ENCODE measurements at places on chromosomes 1 and 21.

DNA sequence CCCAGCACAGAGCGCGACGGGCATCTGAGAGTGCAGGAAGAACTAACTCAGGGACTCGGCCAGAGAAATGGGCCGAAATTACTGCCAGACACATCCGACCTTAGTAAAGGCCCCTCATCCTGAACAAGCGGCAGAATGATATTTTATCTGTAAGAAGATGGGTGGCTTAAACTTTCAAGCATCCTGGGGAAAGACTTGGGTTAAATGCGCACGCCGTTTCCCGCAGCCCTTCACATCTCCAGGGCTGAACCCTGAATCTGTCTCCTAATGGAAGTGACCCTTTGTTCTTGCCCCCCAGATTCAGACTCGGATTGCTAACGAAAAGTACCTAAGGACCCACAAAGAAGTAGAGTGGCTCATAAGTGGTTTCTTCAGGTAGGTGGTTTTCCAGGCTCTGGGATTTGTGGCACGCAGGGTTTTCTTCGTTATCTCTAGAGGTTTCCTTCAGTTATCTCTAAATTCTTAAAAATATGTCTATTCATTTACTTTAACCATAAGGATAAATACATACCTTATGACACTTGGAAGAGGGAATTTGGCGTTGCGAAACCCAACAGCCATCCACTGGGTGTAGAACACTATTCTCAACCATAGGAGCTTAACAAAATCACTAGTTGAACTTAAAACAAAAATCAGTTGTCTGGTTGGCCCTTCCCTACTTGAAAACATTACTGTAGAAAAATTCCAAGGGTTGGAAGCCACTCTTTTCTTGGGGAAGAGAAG lies 627 bp downstream of the RIIAD1 start:
- DNase-seq: no peak

DNA sequence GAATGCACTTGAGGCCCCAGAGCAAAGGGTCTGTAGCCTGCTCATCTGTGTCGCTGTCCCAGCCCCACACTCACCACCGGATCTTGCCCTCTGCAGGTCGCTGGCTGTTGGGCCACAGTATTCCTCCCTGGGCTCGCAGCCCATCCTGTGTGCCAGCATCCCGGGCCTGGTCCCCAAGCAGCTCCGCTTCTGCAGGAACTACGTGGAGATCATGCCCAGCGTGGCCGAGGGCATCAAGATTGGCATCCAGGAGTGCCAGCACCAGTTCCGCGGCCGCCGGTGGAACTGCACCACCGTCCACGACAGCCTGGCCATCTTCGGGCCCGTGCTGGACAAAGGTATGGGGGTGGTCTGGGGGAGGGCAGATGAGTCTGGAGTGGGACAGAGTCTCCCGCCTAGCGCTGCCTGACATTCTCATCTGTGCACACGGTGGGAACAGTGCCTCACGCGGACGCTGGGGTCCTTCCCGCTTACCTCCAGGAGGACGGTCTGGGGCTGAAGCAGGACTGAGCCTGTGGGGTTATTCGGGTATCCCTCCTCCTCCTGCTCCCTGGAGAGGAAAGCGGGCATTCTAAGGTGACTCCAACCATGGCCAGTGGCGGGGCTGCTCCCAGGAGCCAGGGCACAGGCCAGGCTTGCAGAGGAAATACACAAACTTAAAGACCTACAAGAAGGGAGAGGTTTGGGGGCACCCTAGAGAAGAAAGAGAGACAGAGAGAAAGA lies 15.9 kb downstream of the WNT3A start:
- DNase-seq: no peak

DNA sequence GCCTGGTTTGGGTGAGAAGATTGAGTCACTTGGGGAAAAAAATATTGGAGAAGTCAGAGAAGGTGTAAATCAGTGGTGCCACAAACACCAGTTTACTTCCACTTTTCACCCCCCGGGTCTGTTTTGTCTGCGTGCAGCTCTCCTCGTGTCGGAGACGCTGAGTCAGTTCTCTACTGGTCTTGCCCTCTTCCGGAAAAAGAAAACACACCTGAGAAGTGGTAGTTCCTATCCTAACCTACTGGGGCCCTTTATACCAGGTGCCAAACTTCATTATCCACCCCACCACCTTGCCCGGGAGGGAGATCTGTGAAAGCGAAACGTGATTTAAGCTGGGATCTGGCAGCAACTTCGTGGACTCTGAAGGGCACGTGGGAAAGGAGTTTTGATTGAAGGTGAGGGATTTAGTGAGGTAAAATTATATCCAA lies 855 bp upstream of the IVNS1ABP start:
- peak; percentile 33 for DNase-seq

DNA sequence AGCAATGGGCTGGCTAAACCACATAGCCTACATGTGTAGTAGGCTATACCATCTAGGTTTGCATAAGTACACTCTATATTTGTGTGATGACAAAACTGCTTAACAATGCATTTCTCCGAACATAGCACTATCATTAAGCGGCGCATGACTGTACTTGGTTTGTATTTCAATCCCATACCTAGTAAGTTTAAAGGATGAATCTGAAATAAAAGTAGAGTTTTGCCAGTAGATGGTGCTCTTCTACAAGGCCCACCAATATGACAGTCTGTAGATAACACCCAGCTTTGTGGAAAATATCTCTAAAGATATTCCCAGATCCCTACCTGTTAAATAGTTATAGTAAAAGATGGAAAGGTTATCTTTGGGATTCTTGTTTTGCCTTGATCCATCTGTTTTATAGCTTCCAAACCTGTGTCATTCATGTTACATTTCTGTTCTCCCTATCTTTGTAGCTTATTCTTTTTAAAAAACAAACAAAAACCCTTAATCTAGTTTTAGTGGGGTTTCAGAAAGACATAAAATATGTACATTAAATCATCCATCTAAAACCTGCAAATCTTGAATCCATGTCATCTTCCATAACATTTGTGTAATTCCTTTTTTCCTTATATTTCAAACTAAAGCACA lies 33.9 kb upstream of the ASPM start:
- DNase-seq: peak; percentile 65

- DNase-seq: no peak
Measured at GRCh38 chr1:76294482-76295194, 220.1 kb downstream of the ST6GALNAC3 start.

GRCh38 chr1:98304888-98305287 lies 356.6 kb upstream of the SNX7 start:
- DNase-seq: no peak

GRCh38 chr1:151545542-151545941 lies 5.4 kb downstream of the TUFT1 start:
- DNase-seq: no peak

Data from H4 (cell line).